ENCODE measurements at places on chromosomes 1 and 21. TPM values are rescaled to one million over a fixed set of nuclear protein-coding genes. Genes with fewer than 3 reads are reported as not detected.

The SPRR2B gene
- not detected for total RNA-seq

The ARHGEF2 gene
- total RNA-seq: 95.9 TPM

The GBP6 gene
- not detected for total RNA-seq

DNA sequence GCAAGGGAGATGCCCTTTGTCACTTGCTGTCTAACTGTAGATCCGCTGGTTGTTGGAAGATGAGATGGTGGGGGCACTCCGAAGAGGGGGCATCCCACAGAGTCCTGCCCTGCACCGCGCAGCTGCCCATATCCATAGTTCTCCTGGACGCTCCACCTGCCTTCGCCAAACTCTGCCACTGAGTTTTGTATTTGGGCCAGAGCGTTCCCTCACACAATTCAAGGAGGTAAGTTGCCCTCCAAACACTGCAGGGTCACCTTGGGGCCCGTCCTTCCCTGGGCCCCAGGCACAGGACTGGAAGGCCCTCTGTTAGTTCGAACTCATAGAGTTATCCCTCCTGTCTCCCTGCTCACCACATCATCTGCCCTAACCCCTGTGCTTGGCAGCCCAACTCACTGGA lies 22.1 kb downstream of the HYI start:
- peak; percentile 6 for DNase-seq

DNA sequence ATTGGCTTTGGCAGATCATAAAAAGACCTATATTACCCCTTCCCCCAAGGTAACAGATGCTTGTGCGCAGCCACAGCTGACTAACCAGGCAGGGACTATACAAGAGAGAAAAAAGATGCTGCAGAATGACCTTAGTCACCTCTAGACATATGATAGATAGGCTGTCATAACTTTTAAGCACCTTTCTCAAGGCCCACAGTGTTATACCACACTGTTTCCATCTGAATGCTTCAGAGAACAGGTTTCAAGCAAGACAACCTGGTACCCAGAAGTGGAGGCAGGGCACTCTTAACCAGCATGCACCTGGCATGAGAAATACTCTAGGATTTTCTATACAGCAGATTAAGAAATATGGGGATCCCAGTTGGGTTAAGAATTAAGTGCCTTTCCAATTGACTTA lies 12.8 kb upstream of the OVAAL start:
- DNase-seq: no peak
